A549 treated with Hydrocortisone at 1 μM for 4 hours (cell line): ENCODE measurements at places on chromosomes 3 and 15. TPM values are rescaled to one million over a fixed set of nuclear protein-coding genes. Genes with fewer than 3 reads are reported as not detected.

CPLX3 gene
- 0.05 to 0.06 TPM in 2 of 5 replicates, not detected in the others for total RNA-seq

PEX11A gene
- 7.9 to 9.1 TPM (median 8.6 TPM) in 5 replicates for total RNA-seq

IL17RD gene
- total RNA-seq, result 0.54 to 1.4 TPM (median 1.1 TPM) in 5 replicates

POLQ gene
- 5.6 to 7.0 TPM (median 6.9 TPM) in 5 replicates for total RNA-seq

UBE2E1 gene
- total RNA-seq, result 97.7 to 122 TPM (median 103 TPM) in 5 replicates

P3H2 gene
- 28.0 to 47.3 TPM (median 34.5 TPM) in 5 replicates for total RNA-seq

SKIL gene
- 17.5 to 41.2 TPM (median 24.6 TPM) in 5 replicates for total RNA-seq

SNTN gene
- not detected in 5 replicates for total RNA-seq

GATA2 gene
- total RNA-seq, result 3.7 to 5.6 TPM (median 5.1 TPM) in 5 replicates

LDHAL6B gene
- total RNA-seq, result not detected in 5 replicates

STAB1 gene
- 0.03 to 0.21 TPM (median 0.09 TPM) in 5 replicates for total RNA-seq

CLDN18 gene
- total RNA-seq, result not detected in 5 replicates

SEC22C gene
- 29.4 to 36.9 TPM (median 35.3 TPM) in 5 replicates for total RNA-seq
